Heart left ventricle (tissue), 16 donors: ENCODE measurements at places on chromosomes 1 and 21. TPM values are rescaled to one million over a fixed set of nuclear protein-coding genes. Genes with fewer than 3 reads are reported as not detected.

Gene DYNLT5
- 0.48 TPM for total RNA-seq

Gene ASAP3
- 35.8 TPM for total RNA-seq

Gene CCDC185
- not detected for total RNA-seq

Gene ARHGEF10L
- 65.2 TPM for total RNA-seq

Gene PRELP
- 13.6 TPM for total RNA-seq

Gene CELA2A
- 0.80 TPM for total RNA-seq

Gene ETV3L
- total RNA-seq, result not detected

Gene AKR7A3
- total RNA-seq, result 0.19 TPM

Gene RALGPS2
- total RNA-seq, result 11.7 TPM

Gene RGS13
- total RNA-seq, result not detected

Gene KRTAP12-2
- total RNA-seq, result not detected

Gene NUP210L
- 0.05 TPM for total RNA-seq

Gene ACTL8
- not detected for total RNA-seq

Gene CFHR2
- not detected for total RNA-seq

Gene SPATA1
- total RNA-seq, result 1.00 TPM

Gene C1orf226
- total RNA-seq, result 5.9 TPM

Gene PRR9
- total RNA-seq, result not detected

Gene ZNF362
- 34.3 TPM for total RNA-seq

Gene CRYZL1
- 33.8 TPM for total RNA-seq

Gene ADAMTS5
- 3.6 TPM for total RNA-seq

Gene PPM1J
- total RNA-seq, result 8.4 TPM

Gene MTMR11
- total RNA-seq, result 1.9 TPM

Gene ANKRD65
- 0.58 TPM for total RNA-seq

Gene NBPF4
- total RNA-seq, result not detected

Gene FAM110D
- 2.7 TPM for total RNA-seq
